ENCODE measurements at places on chromosomes 5 and 9.

DNA sequence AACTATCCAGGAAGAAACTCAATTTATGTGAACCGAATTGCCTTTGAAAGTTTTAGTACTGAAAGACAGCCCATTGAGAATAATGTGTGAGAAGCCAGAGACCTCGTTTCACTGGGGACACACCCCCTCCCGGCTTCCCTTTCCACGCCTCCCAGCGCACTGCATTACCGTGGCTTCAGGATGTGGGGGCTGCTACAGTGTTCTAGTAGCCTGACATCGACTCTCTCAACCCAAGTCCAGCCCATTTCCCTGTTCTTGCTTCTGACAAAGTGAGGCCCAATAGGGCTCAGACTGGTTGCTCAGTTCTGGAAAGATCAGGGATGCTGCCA is 3.5 kb downstream of the PAX5 start:
- DNase-seq = no peak

DNA sequence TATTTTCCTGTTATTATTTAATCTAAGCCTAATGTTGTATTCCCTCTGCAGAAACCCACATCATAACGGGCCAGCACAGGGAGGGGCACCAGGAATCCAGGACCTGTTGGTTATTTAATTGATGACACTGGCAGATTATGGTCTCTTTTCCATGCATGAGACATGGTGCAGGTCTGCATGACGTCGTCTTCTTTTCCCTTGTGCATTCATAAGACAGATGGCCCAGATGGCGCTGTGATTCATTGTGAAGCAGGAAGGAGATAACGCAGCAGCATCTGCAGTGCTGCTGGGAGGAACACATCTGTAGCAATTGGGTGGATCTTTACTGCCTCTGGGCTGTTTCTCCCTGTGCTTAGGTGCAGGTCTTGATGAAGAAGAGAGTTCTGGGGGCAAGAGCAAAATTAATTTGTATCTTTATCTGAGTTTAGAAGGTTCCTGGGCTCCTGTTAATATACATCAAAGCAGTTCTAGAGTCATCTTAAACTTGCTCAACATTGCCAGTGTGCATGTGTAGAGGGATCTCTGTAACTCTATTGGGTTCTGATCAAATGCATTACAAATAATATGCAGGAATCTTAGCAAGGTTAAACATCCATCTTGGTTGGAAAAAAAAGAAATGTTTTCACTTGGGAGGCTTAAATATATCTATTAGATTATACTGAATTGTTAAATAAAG is 176.1 kb downstream of the PCSK1 start:
- no peak for DNase-seq

DNA sequence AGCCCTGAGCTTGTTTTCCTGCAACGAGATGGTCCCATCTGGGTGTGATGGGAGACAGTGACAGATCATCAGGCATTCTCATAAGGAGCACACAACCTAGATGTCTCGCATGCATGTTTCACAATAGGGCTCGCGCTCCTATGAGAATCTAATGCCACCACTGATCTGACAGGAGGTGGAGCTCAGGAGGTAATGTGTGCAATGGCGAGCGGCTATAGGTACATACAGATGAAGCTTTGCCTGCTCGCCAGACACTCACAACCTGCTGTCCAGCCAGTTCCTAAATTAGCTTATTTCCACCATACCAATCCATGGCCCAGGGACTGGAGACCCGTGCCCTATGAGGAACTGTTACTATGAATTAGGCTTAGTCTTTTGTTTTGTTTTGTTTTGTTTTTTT is 55.3 kb upstream of the SLC30A5 start:
- DNase-seq = no peak

GRCh38 chr5:2387634-2388325 is 363.7 kb downstream of the IRX2 start:
- no peak for DNase-seq

- no peak for DNase-seq
Observed at GRCh38 chr9:123954518-123955280, 24.8 kb upstream of the DENND1A start.
